A375 (cell line): ENCODE measurements at places on chromosomes 16 and 17. TPM values are rescaled to one million over a fixed set of nuclear protein-coding genes. Genes with fewer than 3 reads are reported as not detected.

The CD300LG gene
- not detected in 2 replicates for total RNA-seq

The GPR139 gene
- not detected in 2 replicates for total RNA-seq

The FUS gene
- total RNA-seq, result 62.7 and 76.7 TPM in 2 replicates

The EPOP gene
- total RNA-seq, result 8.9 and 11.2 TPM in 2 replicates
